Endothelial cell of umbilical vein (primary cell): ENCODE measurements at places on chromosomes 5 and 9. TPM values are rescaled to one million over a fixed set of nuclear protein-coding genes. Genes with fewer than 3 reads are reported as not detected.

Gene FOXD4L4
- total RNA-seq = 0.15 and 0.39 TPM in 2 replicates

Gene DDX4
- not detected in 2 replicates for total RNA-seq

Gene SLC23A1
- not detected in 2 replicates for total RNA-seq

Gene ZDHHC11
- total RNA-seq = 2.1 and 4.4 TPM in 2 replicates

Gene TRAF2
- 21.5 and 23.1 TPM in 2 replicates for total RNA-seq

Gene PCDHGA4
- total RNA-seq = 3.0 TPM in 2 replicates

Gene OTULINL
- total RNA-seq = 0.37 and 0.42 TPM in 2 replicates

Gene FCN1
- total RNA-seq = not detected in 2 replicates

Gene HTR4
- total RNA-seq = not detected in 2 replicates

- no peaks in the 10 kb centered on the region for H3K4me1 ChIP-seq
- H3K27me3 ChIP-seq = no peaks in the 10 kb centered on the region
- H3K36me3 ChIP-seq = no peaks in the 10 kb centered on the region
- no peak overlapping the region for H3K4me3 ChIP-seq
These were observed 14.6 kb upstream of the ZNF608 start for GRCh38 chr5:124761010-124761409.

- no peaks in the 10 kb centered on the region for H3K4me1 ChIP-seq
- no peaks in the 10 kb centered on the region for H3K27me3 ChIP-seq
- DNase-seq = no peak
- H3K4me3 ChIP-seq = no peak overlapping the region
These were observed 1542.2 kb upstream of the CDH9 start for GRCh38 chr5:28580616-28581015.

GRCh38 chr9:94700445-94700844 is 26.1 kb upstream of the AOPEP start:
- H3K27ac ChIP-seq = no peak overlapping the region
- no peaks in the 10 kb centered on the region for H3K4me1 ChIP-seq
- H3K4me3 ChIP-seq = no peak overlapping the region

- H3K4me1 ChIP-seq = no peaks in the 10 kb centered on the region
- no peak overlapping the region for H3K27ac ChIP-seq
- no peaks in the 10 kb centered on the region for H3K36me3 ChIP-seq
- no peak for DNase-seq
These were observed 39.8 kb upstream of the FLT4 start for GRCh38 chr5:180689071-180689694.

DNA sequence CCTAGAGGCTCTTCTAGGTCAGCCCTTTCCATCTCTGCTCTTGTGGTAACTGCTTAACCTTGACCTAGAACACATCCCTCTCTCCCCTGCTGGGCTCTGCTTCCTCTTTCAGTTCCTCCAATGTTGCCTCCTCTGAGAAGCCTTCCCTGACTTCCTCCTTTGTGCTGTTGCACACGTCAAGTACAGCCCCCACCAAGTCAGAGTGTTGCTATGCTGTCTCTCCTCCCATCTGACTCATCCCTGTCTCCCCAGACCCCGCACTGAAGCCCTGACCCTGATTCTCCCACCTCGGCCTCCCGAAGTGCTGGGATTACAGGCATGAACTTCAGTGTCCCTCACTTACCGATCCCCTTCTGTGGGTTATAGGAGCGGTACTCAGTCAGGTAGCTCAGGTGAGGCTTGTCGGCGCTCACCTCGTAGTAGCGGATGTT is 10.4 kb upstream of the TRIM14 start:
- H3K36me3 ChIP-seq = no peaks in the 10 kb centered on the region
- no peak for DNase-seq

DNA sequence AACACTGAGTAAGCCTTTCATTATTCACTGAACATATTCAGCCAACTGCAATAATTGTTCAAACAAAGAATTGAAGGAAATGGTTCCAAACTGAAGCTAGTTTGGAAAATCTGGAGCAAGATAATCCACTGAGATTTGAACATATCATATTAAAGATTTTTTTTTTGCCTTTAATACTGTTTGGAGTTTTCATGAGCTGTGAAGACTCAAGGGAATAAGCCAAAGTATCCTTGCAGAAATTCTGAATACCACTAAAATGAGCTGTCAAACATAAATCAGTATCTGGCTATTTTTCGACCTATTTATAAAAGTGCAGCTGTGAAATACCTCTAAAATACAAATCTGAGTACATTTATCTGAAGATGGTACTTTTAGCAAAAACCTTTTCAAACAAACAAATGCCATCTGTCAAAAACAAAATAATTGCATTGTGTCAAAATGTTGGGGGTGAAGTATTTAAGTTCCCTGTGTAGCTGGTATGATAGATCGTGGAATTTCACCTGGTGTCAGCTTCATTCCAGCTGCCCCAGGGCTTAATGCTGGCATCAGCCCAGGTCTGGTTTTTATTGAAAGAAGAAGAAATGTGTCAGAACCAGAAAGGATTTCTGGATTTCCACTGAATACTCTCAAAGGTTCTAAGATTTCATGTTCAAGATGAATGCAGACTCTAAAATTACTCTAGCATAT is 149.0 kb upstream of the GRAMD2B start:
- no peaks in the 10 kb centered on the region for H3K36me3 ChIP-seq
- no peak overlapping the region for H3K4me3 ChIP-seq
- H3K27me3 ChIP-seq = no peaks in the 10 kb centered on the region
- no peak overlapping the region for H3K27ac ChIP-seq

GRCh38 chr5:78633700-78634099 is 14.9 kb downstream of the LHFPL2 start:
- peaks cover 23% of the 10 kb centered on the region for H3K36me3 ChIP-seq

DNA sequence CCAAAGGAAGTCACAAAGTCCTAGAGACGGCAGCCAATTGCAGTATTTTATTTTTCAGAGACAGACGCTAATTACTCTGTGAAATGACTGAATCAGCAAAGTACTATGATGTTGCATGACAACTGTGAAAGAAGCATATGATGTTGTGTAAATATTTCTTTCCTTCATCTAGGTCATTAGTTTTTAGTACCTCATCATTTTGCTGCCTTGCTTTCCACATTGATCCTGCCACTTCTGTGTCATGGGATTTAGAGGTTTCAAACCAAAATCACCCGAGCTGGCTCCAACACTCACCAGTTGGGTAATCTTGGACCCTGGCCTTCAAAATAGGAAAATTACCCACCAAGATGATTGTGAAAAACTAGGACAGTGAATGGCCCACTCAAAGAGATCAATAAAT is 585.2 kb downstream of the ACTL7B start:
- DNase-seq = no peak
- H3K36me3 ChIP-seq = no peaks in the 10 kb centered on the region
- no peak overlapping the region for H3K4me3 ChIP-seq
- H3K4me1 ChIP-seq = no peaks in the 10 kb centered on the region

GRCh38 chr5:169909945-169910344 is 70.3 kb downstream of the INSYN2B start:
- no peaks in the 10 kb centered on the region for H3K27me3 ChIP-seq
- H3K4me3 ChIP-seq = no peak overlapping the region
- no peak for DNase-seq
- H3K27ac ChIP-seq = no peak overlapping the region
- H3K36me3 ChIP-seq = no peaks in the 10 kb centered on the region

- no peak overlapping the region for H3K27ac ChIP-seq
- no peak overlapping the region for H3K4me3 ChIP-seq
- H3K4me1 ChIP-seq = no peaks in the 10 kb centered on the region
These were observed 46.8 kb downstream of the TMEM245 start for GRCh38 chr9:109072821-109073435.
